Renal cortex interstitium (tissue), 15 donors: ENCODE measurements at places on chromosomes 5 and 9. TPM values are rescaled to one million over a fixed set of nuclear protein-coding genes. Genes with fewer than 3 reads are reported as not detected.

The PPP2R2B gene
- 12.4 TPM for polyA plus RNA-seq

The RHOBTB3 gene
- polyA plus RNA-seq, result 86.6 TPM

The ANKRD31 gene
- 0.54 TPM for polyA plus RNA-seq

The FOXD1 gene
- polyA plus RNA-seq, result 11.5 TPM

The NEURL1B gene
- 17.4 TPM for polyA plus RNA-seq

- DNase-seq, result no peak
These were observed 57.3 kb upstream of the SLC28A3 start for GRCh38 chr9:84397822-84398221.

GRCh38 chr5:4373051-4373820, 766.9 kb upstream of the ADAMTS16 start:
- no peak for DNase-seq

GRCh38 chr9:91757782-91758181, 192.2 kb downstream of the ROR2 start:
- no peak for DNase-seq

- no peak for DNase-seq
These were observed 40.7 kb upstream of the S1PR3 start for GRCh38 chr9:88950341-88951154.

DNA sequence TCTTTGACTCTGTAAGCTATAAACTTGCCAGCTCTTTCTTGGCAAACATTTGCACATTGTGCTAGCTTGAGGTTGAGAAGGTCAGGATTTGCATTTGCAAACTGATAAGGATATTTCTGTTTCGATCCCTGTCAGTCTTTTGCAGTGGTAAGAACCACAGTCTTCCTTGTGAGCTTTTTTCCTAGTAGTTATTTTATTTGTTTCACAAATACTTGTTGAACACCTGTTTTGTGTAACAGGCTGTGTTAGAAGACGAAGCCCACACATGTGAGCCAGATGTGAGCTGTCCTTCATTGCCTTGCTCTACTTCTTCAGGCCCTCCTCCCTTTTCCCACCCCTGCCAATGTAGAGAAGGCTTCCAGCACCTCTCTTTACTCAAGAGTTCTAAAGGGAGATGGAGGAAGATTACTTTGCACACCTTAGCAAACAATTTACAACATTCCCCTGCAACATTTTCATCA, 327.0 kb upstream of the KLF4 start:
- DNase-seq, result no peak

DNA sequence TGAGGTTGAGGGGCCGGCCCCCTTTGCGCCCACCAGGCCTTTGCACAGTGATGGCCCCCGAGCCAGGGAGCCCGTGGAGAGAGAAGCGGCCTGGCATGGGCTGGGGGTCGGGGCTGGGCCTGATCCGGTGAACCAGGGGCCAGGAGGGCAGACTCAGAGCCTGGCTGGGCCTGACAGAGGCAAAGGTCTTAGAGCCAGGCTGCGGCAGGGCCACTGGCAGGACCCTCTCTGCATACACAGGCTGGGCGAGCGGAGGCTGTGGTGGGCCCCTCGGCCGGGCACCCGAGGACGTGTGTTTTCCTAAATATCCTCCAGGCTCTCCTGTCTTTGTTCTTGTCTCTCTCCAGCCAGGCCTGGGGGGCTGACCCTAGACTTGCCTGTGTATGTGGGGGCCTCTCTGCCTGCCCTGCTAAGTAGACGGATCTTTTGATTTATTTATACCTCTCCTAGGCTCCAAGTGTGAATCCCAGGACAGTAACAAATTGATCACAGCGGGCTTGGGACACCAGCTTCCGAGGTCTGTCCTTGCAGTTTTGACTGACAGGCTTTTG, 933 bp downstream of the NEK6 start:
- DNase-seq, result no peak
